ENCODE measurements at places on chromosomes 2 and 18.

DNA sequence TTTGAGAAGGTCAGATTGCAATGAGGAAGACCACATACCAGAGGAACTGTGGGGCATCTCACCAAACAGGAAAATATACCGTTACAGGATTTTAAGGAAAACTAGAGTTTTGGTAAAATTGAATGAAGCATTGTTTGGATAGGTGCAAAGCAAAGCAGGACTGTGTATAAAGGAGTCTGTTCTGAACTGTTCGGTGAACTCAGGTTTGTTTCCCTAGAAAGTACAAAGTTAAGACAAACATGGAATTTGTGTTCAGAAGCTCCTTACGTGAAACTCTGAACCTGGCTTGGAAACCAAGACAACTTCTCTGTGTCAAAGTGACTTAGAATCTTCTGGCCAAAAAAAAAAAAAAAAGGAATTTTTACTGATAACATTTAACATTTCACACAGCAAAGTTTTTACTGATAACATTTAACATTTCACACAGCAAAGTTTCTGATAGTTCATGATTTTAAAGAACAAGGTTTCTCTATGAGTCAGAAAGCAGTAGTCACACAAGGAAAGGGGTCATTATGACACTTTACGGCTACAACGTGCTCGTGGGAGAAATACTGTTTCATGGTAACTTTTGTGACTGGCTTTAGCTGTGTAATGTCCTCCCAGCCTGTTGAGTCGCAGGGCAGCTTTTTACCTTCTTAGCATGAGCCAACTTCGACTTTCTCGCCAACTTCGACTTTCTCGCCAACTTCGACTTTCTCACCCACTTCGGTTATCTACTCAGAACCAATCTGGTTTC, 21.2 kb upstream of the TET3 start:
- DNase-seq = no peak

DNA sequence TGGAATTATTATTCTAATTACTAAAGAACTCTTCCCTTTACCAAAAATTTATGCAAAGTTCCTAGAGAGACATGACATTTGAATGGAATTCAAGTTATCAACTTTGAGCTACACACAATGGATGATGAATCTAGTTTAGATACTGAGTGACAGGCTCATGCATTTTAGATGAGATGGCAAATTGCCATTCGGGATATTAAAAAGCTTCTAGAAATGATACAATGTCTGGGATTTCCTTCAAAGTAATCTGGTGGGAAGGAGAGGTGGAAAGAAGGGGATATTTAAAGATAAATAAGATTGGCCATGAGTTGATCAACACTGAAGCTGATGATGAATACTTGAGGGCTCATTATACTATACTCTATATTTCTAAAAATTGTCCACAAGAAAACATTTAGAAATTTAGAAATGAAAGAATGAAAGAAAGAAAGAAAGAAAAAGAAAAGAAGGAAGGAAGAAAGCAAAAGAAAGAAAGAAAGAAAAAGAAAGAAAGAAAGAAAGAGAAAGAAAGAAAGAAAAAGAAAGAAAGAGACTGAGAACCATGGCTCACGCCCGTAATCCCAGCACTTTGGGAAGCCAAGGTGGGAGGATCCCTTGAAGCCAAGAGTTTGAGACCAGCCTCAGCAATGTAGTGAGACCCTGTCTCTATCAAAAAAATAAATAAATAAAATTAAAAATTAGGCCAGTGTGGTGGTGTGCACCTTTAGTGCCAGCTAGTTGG, 62.6 kb upstream of the NEDD4L start:
- no peak for DNase-seq

DNA sequence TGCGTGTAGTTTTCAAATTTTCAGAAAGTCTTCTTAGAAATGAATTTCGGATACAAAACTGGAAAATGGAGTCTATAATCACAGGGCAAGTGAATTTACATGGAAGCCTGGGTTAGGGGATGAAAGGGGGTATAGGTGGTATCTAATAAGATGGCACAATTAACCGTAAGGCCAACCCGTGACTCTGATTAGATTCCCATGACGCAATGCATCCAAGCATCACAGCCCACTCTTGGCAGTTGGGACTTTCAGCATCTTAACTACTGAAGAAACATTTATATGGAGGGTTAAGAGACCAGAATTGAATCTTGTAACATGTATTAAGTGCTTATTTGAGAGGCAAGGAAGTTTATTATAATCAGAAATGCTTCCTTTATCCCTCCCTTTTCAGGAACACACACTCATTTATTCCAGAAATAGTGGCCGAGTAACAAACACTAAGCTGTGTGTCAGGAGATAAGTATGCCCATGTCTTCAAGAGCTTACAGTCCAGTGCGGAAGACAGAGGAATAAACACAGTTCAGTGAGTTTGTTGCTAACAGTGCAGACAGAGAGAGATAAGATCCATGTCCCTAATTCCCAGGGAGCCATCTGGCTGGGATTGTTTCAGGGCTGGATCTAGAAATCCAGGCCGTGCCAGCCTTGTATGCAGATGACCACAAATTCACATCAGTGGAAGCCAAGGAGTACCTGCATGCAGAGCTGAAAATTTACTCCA, 151.2 kb downstream of the ANTXR1 start:
- no peak for DNase-seq

DNA sequence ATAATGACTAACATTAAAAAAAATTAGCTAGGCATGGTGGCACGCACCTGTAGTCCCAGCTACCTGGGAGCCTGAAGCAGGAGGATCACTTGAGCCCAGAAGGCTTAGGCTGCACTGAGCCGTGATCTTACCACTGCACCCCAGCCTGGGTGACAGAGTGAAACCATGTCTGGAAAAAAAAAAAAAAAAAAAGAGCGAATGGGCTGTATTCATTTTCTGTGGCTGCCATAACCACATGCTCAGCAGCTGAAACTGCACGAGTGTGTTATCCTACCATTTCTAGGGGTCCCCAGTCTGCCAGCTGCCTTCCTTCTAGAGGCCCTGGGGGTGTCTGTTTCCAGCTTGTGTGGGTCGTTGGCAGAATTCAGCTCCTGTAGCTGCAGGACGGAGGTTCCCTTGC, 247.8 kb downstream of the EIPR1 start:
- no peak for DNase-seq

DNA sequence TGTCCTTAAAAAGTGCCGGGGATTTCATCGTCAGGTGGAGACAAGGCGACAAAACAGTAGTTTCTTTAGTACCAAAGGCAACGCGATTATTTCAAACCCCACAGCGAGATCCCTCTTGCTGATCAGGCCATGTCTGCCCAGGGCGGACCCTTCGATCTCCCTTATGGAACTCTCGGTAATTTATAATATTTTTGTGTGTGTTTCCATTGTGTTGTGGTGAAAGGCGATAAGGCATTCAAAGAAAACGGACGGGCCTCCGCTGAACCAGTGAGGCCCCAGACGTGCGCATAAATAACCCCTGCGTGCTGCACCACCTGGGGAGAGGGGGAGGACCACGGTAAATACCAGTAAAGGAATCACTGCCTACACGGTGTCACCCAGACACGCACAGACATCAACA, 1.4 kb upstream of the GAD1 start:
- no peak for DNase-seq

DNA sequence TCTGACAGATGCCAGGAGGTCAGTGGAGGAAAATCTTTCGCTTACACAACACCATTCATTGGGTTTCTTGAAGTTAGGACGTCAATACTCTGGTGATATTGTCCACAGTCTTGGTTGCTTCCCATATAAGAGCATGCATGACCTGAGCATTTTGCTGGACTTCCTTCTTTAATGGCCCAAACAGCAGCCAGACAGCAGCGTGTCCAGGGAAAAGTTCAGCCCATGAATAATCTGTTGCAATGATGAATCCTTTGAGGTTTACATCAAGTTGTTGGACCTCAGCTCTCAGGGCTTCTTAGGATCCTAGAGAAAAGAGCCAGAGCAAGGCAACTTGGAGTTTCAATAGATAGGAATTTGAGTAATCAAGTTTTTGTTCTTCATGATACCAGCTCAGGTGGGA, 155.6 kb upstream of the MGAT5 start:
- no peak for DNase-seq

DNA sequence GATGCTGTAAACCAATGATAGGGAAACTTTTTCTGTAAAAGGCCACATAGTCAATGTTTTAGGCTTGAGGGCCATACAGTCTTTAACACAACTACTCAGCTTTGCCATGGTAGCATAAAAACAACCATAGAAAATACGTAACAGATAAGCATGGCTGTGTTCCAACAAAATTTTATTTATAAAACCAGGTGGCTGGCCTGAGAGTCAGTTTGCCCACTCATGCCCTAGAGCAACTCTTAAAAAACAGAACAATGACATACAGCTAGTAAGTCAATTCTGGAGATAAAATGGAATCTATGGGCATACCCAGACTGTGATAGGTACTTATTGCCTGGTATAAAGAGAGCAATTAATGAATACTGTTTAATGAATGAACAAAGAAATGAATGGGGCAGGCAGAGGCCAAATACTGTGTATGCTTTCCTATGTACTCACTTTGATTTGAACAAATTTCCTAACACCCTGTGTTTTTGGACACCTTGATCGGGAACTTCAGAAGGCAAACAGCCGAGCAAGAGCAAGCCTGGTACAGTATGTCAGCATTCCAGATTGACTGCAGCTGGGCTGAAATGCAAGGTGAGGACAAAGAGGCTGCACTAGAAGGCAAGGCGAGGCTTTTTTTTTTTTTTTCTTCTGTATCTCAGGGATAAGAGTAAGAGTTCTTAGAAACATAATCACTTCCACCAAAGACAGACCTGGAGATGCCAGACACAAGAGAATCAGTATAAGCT, 315.3 kb downstream of the CLIP4 start:
- no peak for DNase-seq

DNA sequence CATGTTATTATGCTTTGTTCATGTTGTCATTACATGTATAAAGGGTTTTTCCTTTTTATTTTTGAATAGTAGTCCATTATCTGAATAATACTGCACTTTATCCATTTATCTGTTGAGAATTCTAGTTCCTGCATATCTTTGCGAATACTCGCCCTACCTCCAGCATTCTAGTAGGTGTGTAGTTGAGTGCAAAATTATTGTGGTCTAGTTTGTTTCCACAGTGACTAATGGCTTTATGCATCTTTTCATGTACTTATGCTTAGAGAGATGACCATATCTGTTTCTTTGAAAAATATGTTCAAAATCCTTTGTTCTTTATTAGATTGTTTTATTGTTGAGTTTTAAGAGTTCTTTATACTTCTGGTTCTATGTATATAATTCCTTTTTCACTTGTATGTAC, 48.8 kb downstream of the EIF5B start:
- DNase-seq = no peak

GRCh38 chr2:170420961-170421687, 243.2 kb downstream of the MYO3B start:
- DNase-seq = no peak

DNA sequence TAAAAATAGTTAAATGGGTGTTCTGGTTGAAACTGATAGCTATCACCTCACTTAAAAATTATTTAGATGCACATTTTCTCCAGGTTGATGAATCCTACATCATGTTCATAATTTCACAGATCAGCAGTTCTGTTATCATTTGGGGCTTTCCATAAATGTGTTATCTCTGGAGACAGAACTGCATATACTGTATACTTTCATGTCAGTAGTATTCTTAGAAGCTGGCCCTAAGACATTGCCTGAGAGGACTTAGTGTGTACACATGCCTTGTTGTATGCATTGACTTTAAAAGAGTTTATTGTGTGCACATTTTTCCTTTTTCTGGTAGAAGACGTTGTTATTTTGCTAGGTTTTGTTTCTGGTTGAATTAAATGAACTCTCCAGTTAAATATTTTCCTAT, 41.0 kb downstream of the PIK3C3 start:
- DNase-seq = no peak

DNA sequence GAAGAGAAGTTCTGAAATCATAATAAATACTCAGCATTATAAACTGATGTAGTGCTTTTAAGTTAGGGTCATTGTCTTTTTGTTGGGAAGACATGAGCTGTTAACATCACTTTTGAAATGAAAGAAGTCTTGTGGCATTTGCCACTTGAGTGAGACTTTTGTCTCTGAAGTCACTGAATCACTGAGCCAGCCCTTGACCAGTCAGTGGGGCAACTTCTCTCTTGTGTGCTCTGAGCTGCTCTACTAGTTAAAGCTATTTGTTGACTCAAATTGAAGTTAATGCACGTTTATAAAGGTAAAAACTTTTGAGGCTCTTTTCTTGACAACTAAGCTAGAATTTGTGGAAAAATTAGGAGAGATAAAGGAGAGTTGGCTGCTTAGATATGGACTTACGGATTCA, 6.7 kb downstream of the WDR43 start:
- DNase-seq = no peak

GRCh38 chr2:227411320-227411989, 23.7 kb upstream of the SCYGR1 start:
- DNase-seq = no peak

- DNase-seq = peak; percentile 77
Measured at GRCh38 chr2:215401896-215402379, 33.9 kb downstream of the FN1 start.

- no peak for DNase-seq
Measured at GRCh38 chr2:29017716-29018435, 36.8 kb downstream of the TOGARAM2 start.

DNA sequence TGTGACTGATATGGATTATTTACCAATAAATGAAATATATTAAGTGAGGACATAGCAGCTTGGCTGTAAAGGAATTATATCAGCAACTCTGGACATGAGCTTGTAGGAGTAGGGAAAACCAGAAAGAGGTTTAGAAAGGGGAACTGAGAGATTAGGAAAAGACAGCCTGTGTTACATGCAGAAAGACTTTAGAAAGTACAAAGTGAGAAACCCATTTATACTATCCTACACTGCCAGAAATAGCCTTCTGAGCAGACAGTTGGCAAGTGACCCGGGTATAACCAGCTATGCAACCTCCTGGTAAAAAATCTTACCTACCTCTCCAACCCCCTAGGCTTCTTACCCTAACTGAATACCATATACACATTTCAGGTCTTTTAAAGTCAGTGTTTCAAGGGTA, 134.1 kb downstream of the ANKRD44 start:
- no peak for DNase-seq

DNA sequence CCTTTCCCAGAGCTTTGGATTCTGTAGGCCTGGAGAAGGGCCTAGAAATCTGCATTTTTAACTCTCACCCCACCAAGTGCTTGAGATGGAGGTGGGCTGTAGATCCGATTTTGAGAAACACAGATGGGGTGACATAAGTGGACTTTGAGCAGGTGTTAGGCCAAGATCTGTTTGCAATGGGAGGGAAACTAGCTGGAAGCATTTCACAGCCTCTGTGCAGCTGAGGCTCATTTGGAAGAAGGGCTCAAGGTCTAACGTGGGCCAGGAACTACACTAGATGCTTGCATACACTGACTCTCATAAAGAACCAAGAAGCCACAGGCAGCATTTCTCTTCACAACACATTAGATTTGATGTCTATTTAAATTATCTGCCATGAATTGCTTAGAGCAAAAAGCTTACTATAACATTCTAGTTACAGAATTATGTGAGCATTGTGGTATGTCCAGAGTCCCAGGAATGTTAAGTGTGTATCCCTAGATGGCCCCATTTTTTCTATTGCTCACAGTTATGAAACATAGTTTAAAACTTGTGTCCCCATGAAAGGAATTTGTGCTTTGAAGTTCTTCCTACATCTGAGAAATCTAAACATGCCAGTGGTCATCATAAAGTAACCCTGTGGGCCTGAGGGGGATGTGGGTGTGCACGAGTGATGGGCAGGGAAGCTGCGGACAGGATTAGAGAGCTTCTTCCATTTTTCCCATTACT, 77.2 kb downstream of the CD28 start:
- DNase-seq = peak; percentile 57

All from muscle of arm (tissue), 14 donors.